ENCODE measurements at places on chromosomes 11 and 22.

- DNase-seq, result no peak
These were observed 454 bp upstream of the OTUB1 start for GRCh38 chr11:63985812-63986155.

DNA sequence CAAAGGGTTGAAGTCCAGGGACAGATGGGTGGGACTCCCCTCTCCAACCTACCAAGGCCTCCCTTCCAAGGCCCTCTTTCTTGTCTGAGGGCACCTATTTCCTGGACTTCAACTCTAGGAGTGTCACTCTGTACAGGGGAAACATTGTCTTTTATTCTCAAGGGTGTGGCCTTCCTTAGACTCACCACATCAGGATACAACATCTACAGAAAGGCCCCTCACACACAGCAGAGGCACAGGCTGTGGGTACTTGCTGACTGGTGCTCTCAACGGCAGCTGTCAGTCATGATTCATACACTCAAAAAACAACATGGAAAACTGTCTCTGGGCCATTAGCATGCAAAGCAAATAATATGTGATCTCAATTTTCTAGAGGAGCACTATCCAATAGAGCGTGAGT lies 78.0 kb downstream of the RCN1 start:
- DNase-seq, result no peak

- no peak for DNase-seq
These were observed 88.1 kb downstream of the MED15 start for GRCh38 chr22:20595461-20595860.

DNA sequence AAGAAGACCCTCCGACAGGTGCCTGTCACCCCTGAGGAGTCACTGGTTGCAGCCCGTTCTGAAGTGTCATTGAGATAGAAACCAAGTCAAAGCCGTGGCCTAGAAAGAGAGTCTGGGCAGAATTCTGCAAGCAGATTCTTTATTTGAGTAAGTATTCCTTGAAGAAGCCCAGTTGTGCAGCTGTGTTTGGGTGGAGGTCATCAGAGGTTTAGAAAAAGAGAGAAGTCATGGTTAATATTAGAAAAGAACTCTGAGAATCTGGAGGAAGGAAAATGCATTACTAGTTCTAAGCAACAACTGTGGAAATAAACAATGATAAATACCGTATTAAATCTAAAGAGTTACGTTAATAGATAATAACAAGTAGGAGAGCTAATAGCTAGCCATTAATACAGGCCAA lies 118.8 kb upstream of the KIRREL3 start:
- no peak for DNase-seq

GRCh38 chr11:134412203-134413042 lies at the start of gene B3GAT1:
TSS of gene B3GAT1 (minus strand) at chr11:134412242. CDS start at chr11:134387659, 24,583 bp downstream.
- DNase-seq, result no peak

- DNase-seq, result peak; percentile 57
These were observed 56.1 kb downstream of the PIWIL4 start for GRCh38 chr11:94623120-94623735.

DNA sequence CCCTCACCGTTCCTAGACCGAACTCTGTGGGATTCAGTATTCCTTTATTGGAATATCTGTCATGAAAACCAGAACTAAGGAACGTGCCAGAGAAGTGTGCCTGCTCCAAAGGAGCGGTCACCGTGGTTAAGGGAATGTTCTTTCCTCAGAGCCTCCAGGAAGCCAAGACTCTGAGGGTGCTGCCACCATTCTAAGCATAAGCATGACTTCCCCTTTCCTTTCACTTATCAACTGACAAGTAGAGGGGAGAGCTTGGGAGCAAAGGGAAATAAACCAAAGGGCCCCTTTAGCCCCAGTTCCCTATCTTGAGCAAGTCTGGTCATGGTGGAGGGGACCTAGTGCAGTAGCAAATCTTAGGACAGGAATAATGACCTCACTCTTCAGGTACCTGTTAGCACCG lies 26.8 kb downstream of the CTR9 start:
- DNase-seq, result no peak

GRCh38 chr11:6799402-6799801 lies at the start of gene OR6A2:
TSS of gene OR6A2 (minus strand) at chr11:6799689. CDS start at chr11:6795708, 3,981 bp downstream.
- DNase-seq, result no peak

DNA sequence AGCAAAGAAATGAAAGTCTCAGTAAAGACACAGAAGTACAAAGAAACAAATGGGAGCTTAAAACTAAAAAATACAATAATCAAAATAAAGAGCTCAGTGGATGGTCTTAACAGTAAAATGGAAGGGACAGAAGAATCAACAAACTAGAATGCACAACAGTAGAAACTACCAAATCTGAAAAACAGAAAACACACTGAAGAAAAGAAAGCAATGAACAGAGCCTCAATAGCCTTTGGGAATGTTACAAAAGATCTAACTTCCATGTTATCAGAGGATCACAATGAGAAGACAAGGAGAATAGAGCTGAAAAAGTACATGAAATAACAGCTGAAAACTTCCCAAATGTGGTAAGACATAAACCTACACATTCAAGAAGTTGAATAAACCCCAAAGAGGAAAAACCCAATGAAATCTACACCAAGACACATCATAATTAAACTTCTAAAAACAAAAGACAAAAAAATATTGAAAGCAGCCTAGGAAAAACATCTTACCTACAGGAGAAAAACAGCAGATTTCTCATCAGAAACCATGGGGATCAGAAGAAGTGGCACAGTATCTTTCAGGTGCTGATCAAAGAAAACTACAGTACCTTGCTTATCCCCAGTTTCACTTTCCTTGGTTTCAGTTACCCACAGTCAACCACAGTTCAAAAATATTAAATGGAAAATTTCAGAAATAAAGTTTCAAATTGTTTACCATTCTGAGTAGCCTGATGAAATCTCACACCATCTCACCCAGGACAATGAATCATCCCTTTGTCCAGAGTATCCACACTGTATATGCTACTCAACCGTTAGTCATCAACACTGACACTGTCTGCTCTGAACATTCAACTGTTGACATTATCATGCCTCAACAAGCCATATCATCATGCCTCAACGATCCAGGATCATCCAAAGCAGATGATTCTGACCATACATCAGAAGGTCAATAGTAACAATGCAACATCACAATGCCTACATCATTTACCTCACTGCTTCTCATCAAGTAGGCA lies 22.2 kb downstream of the RRAS2 start:
- DNase-seq, result no peak

GRCh38 chr22:46348099-46348695 lies 12.7 kb downstream of the TRMU start:
- no peak for DNase-seq

GRCh38 chr11:64970731-64971151 lies 1.2 kb downstream of the MAJIN start:
- DNase-seq, result peak; percentile 61

DNA sequence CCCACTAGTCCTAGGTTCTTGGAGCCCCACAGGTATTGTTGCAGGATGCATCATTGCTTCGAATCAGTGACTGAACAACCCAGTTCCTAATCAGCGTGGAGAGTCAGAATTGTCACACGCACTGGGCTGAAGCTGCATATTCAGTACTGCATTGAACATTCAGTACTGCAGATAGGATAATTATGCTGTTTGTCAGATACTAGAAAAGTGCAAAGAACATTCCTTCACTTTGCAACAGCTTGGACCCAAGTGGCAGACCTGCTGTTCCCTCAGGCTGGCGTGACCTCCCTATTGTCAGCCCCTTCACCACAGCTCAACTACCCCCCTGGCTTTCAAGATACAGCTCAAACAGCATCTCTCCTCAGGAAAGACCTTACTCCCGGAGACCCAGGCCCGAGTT lies 27.6 kb downstream of the NF2 start:
- DNase-seq, result no peak

- DNase-seq, result no peak
These were observed 146.0 kb downstream of the RRAS2 start for GRCh38 chr11:14212986-14213385.

DNA sequence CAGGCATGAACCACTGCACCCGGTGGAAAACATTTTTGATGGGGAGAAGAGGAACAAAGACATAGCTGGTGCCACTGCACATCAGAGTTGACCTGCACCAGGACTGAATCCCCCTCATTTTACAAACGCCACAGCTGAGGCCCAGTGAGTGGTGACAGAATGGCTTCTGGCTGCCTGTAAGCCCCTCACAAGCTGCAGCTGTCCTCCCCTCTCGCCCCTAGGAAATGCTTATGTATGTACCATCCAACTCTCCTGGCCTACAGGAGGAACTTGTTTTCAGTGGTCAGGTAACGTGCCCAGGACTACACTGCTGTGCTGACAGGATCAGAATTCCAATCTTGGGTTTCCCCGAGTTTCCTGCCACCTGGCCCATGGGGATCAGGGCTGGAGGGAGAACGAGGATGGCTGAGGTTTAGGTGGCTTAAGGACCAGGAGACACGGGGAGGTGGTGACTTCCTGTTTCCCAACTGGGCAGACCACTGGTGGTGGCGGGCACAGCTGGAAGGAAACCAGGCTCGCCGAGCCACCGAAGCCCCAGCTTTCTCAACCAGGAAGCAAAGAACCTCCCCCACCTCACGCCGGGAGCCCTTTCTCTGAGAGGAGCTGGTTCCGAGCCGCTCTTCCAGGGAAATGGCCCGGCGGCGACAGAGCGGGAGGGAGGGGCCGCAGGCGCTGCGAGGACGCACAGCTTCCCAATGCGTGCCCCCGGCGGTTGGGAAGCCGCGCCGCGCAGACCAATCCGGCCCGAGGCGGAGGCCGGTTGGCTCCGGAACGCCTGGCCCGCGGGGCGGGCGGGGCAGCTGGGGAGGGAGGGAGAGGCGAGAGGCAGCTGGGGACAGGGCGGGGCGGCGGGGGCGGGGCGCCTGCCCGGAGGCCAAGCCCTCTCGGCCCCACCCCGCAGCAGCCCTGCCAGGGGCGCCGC lies 1.0 kb upstream of the LRFN4 start:
- DNase-seq, result peak; percentile 95

GRCh38 chr22:34861787-34862186 lies 204.2 kb upstream of the ISX start:
- no peak for DNase-seq

DNA sequence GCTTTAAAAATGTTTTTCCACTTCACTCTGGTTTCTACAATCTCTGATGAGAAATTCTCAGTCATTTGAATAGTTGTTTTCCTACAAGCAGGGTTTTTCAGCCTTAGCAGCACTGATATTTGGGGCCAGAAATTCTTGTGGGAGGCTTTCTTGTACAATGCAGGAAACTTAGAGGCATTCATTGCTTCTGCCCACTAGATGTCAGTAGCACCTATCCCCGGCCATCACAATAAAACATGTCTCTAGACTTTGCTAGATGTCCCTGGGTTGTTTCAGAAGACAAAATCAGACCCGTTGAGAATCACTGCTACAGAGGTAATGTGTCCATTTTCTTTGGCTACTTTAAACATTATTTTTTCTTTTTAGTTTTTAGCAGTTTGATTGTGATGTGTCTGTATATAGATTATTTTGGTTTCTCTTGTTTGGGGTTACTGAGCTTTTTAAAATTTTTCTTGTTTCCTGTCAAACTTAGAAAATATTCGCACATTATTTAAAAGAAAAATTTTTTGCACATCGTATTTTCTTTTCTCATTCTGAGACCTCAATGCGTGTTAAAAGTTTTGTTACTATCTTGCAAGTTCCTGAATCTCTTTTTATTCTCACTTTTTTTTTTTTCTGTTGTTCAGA lies 60.8 kb upstream of the CCDC179 start:
- DNase-seq, result no peak

- no peak for DNase-seq
These were observed 26.1 kb upstream of the CLMP start for GRCh38 chr11:123221096-123221561.

DNA sequence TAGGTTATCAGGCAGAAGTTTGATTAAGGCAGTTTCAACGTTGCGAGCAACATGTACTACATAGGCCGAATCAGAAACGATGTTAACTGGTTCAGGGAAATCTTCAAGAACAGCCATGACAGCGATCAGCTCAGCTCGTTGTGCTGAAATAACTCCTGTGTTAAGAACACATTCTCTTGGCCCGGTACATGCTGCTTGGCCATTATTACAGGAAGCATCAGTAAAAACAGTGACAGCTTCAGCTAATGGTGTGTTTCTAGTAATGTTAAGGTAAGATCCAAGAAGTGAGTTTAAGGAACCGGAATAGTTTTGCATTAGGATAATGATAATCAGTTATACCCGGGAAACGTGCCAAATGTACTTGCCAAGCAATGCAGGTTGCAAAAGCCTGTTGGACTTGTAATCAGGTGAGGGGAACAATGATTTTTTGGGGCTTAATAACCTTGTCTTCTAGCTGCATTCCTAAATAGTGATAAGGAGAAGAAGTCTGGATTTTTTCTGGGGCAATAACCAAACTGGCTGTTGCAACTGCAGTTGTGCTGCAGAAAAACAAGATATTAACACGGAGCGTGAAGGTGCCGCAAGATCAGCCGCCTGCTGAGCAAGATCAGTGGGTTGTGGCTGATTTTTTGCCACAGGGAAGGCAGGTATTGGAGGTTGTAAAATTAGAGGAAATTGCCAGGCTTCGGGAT lies 14.3 kb downstream of the OR52K1 start:
- no peak for DNase-seq

GRCh38 chr11:10581481-10582019 lies 13.1 kb upstream of the LYVE1 start:
- no peak for DNase-seq

DNA sequence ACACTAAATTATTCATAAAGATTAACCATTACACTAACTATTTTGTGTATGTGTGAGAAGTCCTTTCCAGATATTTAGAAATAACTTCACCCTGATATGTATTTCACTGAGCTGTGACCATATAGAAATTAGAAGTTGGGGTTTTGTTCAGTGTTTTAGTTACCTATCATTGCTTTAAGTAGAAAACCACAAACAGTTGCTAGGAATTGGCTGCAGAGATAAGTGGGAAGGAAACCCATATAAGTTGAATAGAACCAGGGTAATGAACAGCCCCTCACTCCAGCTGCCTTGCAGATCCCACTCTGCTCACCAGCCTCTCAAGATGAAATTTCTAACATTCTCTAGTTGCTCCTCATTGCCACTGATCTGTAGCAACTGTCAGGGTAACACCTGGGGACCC lies 10.3 kb downstream of the SRSF8 start:
- DNase-seq, result no peak

- DNase-seq, result peak; percentile 62
These were observed 7.7 kb downstream of the TNNT3 start for GRCh38 chr11:1927026-1927847.

DNA sequence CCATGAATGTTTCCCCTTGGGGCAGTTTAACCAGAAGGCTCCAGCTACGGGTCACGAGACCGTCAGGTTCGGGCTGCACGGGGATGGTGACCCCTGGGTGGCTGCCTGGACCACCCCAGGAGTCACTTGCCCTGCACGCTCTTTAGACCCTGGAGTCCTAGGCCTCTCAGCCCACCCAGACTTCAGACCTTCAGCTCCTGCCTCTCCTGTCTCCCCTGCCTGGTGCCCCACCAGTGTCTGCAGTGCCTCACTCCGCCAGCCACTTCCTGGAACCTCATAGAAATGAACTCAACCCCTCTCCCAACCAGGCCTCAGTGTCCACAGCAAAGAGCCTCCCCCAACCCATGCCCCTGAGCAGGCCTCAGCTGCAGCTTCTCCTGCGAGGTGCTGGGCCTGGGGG lies 12.5 kb upstream of the MS4A10 start:
- DNase-seq, result no peak

DNA sequence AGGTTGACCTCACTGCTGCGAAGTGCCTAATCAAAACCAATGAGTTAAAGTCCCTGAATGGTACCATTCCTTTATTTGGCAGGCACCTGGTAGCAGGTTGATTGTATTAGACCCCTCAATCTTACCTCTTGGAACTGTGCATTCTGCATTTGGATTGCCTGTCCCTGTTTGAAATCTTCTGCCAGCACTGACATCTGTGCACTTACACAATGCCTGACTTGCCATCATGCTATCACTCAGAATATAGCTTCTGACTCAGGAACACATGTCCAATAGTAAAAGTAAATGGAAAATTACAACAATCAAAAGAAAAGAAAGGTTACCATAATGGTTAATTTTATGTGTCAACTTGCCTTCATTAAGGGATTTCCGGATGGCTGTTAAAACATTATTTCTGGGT lies 366.0 kb upstream of the PDGFD start:
- no peak for DNase-seq

Data from ureter (tissue), 1 donor.